Natural killer cell (primary cell): ENCODE measurements at places on chromosomes 16 and 17.

GRCh38 chr17:75691371-75691791 lies 24.2 kb downstream of the SAP30BP start:
- no peak for DNase-seq

DNA sequence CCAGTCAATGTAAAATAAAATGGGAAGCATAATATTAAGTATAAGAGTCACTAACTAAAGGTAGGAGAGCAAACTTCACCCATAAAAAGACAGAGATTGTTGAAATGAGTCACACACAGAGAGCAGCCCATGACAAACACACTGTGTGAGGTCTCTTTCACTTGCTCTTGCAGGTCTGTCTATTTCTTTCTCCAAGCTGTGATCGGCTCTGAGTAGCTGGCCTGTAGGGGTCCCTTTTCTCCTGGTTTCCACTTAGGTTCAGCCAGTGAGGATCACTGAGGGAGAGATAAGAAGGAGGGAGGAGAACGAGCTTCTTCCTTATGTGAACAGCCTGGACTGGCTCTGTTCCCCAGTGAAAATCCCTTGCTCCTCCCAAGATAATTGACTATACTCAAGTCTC lies 133.7 kb upstream of the HS3ST3A1 start:
- DNase-seq: no peak

DNA sequence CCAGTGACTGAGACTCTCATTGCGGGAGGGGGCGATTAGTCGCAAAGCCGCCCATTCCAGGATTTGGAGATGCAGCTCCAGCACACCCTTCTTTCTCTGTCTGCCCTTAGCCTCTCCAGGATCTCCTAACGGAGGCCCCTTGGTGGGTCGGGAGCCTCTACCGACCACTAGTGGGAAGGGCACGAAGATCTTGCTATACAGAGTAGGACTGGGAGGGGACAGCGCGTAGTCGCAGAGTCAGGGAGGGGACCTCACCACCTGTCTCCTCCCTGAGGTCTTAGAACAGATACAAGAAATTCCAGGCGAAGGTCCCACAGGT lies 588 bp upstream of the SMTNL2 start:
- DNase-seq: no peak

- DNase-seq: no peak
Observed at GRCh38 chr16:49848530-49848929, 7.4 kb downstream of the ZNF423 start.
